Frontal cortex (tissue), 4 donors: ENCODE measurements at places on chromosomes 3 and 15.

- DNase-seq, result no peak
Observed at GRCh38 chr3:157263027-157263426, 103.1 kb upstream of the CCNL1 start.

DNA sequence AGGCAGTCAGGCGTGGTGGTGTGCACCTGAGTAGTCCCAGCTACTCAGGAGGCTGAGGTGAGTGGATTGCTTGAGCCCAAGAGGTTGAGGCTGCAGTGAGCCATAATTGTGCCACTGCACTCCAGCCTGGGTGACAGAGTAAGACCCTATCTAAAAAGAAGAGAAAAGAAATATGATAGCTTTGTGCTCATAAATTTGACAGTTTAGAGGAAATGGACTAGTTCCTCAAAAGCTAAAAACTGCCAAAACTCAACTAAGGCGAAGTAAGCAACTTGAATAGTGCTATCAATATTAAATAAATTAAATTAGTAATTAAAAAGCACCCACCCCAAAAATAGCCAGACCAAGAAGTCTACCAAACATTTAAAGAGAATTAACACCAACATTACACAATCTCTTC is 24.5 kb upstream of the SLC15A2 start:
- DNase-seq, result no peak

DNA sequence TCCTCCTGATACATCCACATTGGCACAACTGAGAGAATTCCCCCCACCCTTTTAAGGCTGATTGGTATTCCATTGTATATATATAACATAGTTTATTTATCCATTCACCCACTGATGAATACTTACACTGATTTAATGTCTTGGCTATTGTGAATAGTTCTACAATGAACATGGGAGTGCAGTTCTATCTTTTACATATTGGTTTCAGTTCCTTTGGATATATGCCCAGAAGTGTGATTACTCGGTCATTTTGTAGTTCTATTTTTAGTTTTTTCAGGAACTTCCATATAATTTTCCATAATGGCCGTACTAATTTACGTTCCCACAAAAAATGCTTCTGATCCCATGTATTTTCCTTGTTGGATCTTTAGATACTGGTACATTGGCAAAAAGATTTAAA is 135.3 kb downstream of the FMN1 start:
- no peak for DNase-seq

DNA sequence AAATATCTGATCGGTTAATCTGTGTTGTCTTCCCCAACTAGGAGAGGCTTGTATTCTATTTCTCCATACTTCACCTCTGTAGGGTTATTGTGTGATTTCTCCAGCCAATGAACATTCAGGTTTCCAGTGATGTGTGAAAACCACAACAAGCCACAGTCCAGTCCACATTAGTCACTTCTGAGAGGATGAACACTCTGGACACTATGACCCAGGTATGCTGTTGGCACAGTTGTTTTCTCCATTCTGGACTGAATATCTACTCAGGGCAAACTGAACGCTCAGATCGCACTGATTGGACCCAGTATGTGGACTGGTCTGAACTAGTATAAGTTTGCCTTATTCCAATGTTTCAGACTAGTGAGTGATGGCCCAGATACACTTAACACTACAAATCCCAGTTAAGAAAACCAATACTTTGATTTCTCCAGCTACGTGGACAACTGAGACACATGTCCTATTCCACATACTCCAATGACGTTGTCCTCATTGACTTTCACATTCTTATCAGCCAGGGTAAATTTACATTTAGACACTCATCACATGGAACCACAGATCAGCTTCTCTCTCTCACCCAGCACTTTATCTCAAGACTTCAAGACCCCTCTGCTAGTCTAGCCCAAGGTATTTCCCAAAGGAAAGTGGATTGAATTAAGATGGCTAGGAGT is 587.4 kb upstream of the SGO1 start:
- no peak for DNase-seq

DNA sequence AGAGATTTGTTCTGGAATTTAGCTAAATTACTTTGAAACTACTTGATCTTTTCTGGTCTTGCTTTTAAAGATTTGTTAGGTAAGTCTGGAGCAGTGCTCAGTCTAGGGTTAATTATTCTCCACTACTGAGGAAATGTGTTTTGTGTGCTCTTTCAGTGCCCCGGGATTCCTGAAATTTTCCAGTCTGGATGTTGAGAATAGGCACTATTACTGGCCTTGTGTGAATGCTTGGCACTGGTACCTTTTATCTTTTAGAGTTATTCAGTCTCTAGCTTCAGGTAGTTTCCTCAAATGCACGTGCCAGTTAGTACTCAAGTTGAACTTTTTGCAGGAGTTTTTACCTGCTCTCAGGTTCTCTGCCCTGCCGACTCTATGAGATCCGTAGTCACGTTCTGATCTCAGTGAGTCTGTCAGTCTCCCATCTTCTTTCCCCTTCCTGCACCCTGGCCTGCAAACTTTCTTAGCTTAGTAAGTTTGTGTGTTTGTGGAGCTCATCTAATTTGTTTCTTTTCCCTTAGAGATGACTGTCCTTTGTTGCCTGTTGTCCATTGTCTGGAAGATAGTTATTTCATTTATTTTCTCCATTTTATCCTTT is 39.5 kb downstream of the TCF12 start:
- DNase-seq, result no peak

DNA sequence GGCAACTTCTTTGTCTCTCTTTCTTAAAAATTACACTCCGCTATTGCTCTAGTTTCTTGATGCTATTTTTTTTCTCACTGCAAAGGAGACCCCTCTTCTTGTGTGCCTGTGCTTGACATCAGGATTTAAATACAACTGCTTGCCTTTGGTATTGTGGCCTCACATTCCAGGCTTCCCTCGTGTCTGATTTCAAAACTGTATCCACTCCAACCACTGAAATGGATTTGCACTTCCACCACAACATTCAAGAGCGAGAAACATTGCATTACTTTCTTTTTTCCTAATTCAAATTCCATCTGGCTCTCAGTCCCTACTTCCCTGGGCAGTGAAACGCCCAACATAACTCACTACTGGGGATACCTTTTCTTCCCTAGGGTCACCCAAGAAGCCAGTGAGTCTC is 50.4 kb upstream of the PXYLP1 start:
- DNase-seq, result no peak
